ENCODE measurements at places on chromosomes 1 and 21. TPM values are rescaled to one million over a fixed set of nuclear protein-coding genes. Genes with fewer than 3 reads are reported as not detected.

CADM3 gene
- total RNA-seq, result 8.9 TPM

AMY1B gene
- total RNA-seq, result not detected

PTPRU gene
- total RNA-seq, result 10.0 TPM

RAB25 gene
- not detected for total RNA-seq

LRRC38 gene
- not detected for total RNA-seq

SNX7 gene
- total RNA-seq, result 47.0 TPM
